ENCODE measurements at places on chromosomes 11 and 22. TPM values are rescaled to one million over a fixed set of nuclear protein-coding genes. Genes with fewer than 3 reads are reported as not detected.

NDUFC2 gene
- 256 TPM for total RNA-seq

HEPN1 gene
- not detected for total RNA-seq

TUB gene
- total RNA-seq = 6.7 TPM

CAPN1 gene
- total RNA-seq = 119 TPM

OR52A1 gene
- total RNA-seq = not detected

TPBGL gene
- total RNA-seq = 0.17 TPM

All from A549 treated with AZD2906 at 1 μM for 4 hours (cell line).